ENCODE measurements at places on chromosomes 3 and 15.

DNA sequence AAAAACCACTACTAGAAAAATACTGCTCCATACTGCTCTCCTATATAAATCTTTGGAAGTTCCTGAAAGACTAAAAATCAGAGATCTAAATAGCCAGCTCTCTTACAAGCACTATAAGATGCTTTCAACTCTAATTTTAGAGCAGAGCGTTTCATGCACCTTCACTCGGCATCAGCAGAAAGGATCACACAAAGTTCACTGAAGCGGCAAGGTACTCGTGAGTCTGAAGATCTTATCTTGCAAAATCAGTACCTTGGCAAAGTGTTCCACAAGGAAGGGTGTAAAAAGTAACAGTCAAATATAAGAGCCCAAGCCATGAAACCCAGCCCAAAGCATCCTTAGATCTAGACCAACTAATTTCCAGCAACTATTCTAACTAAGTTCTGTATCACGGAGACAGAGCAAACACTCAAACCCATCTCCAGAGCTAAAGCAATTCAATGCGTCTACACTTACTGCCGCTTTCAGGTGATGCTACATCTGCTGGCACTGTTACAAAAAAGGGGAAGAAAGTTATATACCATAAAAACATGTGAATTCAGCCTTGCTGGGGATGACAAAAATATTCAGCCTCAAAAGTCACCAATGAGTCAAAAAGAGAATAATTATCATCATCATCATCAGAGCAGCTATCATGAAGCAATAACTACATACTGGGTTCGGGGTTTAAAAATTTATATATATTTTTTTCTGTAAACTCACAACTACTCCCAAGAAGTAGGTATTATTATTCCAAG is 16.3 kb downstream of the VPS39 start:
- no peak for DNase-seq

DNA sequence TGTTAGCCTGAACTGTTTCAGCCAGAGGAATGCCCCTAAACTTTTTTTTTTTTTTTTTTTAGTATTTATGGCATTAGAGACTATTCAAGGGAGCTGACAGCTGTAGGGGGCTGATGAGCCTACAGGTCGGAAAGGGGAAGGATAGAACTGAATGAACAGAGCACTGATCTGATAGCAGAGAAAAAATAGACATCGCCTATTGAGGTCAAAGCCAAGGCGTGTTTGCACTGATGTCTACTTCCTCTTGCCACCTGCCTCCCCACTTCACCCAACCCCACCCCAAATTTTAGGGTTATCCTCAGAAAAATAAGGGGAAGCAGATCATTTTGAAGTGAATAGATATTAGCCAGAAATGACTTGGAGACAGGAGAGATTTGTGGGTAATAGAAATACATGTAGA is 3.0 kb upstream of the ZMAT3 start:
- no peak for DNase-seq

GRCh38 chr3:164004205-164004604 is 1074.1 kb downstream of the SI start:
- DNase-seq: no peak

DNA sequence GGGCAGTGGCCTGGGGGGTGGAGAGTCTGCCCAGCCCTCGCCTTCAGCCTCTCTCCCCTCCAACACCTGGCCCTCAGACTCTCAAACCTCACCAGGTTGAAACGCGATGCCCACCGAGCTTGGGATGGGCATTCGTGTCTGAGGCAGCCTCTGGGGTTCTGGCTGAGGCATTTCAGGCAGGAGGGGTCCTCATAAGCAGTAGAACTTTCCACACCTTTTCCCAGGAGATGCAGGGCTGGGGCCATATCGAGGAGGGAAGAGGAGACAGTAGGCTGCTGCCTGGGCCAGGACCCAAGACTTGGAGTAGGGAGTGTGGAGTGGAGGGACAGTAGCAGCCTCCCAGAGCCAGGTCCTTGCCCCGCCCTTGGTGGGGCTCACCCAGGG is 24.6 kb downstream of the ACAA1 start:
- DNase-seq: no peak

- DNase-seq: no peak
Measured at GRCh38 chr3:23550402-23550801, 255.4 kb upstream of the UBE2E1 start.

DNA sequence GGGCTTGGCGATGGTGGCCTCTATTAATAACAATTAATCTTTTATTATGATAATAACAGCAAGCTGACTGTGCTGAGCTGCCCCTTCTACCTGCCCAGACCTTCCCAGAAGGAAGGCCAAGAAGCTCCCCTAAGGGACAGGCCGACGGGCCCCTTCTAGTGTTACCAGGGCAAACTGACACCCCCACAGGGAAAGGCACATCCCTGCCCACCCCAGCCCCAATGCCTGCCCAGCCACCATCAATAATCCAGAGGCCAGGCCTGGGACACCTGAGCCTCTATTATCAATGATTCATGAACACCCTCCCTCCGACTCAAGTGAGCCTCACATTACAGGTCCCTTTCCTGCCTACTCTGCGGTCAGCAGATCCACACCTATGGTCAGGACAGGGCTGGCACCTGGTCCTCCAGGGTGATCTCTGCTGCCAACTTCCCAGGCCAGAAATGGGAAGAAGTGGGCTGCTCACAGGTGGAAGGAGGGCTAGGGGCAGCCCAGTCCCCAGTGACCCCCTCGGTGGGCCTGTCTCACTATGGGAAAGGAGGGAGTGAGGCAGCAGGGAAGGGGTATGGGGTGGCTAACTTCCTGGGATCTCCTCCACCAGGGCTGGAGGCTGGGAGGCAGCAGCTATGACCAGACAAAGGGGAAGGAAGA is 1.8 kb downstream of the TWF2 start:
- no peak for DNase-seq
